Stimulated activated CD4-positive, alpha-beta T cell treated with anti-CD3 and anti-CD28 coated beads, Interleukin-15, amount 100 ng/mL, for 1 hour (primary cell): ENCODE measurements at places on chromosomes 11 and 22.

- DNase-seq: no peak
Measured at GRCh38 chr11:18912883-18913282, 26.3 kb downstream of the MRGPRX1 start.

GRCh38 chr22:47759909-47760308, 997.5 kb downstream of the TBC1D22A start:
- no peak for DNase-seq

- DNase-seq: no peak
Measured at GRCh38 chr11:86370171-86370570, 4.5 kb upstream of the CCDC81 start.

- no peak for DNase-seq
Measured at GRCh38 chr11:10285148-10285802, 8.7 kb downstream of the SBF2 start.

- no peak for DNase-seq
Measured at GRCh38 chr11:3106736-3107524, 49.7 kb upstream of the CARS1 start.

DNA sequence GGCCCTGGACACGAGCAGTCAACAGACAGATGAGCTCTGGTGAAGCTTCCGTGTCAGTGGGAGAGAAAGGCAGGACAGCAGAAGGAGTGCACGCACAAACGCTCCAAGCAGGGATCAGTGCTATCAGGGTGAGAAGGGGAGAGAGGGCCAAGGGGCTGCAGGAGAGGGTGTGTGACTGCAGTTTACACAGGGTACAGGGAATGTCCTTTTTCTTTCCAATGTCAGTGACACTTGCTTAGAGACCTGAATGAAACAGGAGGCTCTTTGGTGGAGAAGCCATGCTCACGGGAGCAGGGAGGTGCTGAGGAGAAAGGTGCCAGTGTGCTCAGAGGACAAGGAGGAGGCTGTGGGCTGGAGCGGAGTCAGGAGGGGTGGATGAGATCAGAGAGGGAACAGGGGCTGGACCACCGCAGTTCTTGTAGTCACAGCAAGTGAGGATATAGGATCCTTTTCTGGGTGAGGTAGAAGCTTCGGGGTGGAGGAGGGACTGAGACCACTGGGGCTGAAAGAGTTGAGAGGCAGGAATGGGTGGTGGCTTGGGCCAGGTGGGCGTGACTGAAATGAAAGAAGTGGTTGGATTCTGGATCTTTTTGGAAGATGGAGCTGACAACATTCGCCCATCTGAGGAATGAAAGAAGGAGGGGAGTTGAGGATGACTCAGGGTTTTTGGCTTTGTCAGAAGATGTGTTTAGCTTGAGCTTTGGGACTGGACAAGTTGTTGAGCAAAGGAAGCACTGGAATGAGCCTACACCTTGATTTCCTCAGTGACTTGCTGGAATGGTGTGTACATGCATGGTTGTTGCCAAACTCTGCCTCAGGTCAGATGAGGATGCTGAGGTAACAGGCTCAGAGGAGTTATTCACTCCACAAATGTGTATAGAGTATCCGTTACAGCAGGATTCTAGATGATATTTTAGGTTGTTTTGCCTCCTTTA, 87.9 kb downstream of the ADAMTS15 start:
- DNase-seq: no peak

GRCh38 chr11:61880031-61880430, 11.3 kb downstream of the FADS3 start:
- DNase-seq: no peak

- DNase-seq: no peak
Measured at GRCh38 chr11:31655483-31655882, 145.9 kb downstream of the ELP4 start.

- no peak for DNase-seq
Measured at GRCh38 chr11:21511835-21512440, 680.9 kb upstream of the ANO5 start.

GRCh38 chr22:40406063-40406890, 35.9 kb downstream of the SGSM3 start:
- DNase-seq: no peak

GRCh38 chr11:9905501-9905951, 241.6 kb downstream of the SWAP70 start:
- DNase-seq: no peak

- DNase-seq: no peak
Measured at GRCh38 chr22:48187356-48187755, 1424.9 kb downstream of the TBC1D22A start.

DNA sequence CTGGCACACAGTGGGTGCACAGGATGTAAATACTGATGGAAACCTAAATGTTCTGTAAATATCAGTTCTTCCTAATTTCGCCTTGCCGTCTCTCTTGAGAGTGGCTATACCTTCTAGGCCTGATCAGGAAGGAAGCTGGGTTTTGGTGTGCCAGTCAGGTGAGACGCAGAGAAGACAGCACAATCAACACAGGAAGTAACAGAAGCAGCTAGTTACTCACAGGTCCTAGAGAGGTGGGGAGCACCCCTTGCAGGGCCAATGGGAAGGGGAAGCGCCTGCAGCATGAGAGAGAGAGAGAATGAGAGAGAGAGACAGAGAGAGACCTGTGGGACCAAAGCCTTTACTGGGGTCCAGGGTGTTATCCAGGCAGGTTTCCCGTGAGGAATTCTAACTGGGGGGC, 80.8 kb downstream of the FBLN1 start:
- DNase-seq: no peak
